Esophagus mucosa (tissue), 1 donor: ENCODE measurements at places on chromosomes 2 and 18.

DNA sequence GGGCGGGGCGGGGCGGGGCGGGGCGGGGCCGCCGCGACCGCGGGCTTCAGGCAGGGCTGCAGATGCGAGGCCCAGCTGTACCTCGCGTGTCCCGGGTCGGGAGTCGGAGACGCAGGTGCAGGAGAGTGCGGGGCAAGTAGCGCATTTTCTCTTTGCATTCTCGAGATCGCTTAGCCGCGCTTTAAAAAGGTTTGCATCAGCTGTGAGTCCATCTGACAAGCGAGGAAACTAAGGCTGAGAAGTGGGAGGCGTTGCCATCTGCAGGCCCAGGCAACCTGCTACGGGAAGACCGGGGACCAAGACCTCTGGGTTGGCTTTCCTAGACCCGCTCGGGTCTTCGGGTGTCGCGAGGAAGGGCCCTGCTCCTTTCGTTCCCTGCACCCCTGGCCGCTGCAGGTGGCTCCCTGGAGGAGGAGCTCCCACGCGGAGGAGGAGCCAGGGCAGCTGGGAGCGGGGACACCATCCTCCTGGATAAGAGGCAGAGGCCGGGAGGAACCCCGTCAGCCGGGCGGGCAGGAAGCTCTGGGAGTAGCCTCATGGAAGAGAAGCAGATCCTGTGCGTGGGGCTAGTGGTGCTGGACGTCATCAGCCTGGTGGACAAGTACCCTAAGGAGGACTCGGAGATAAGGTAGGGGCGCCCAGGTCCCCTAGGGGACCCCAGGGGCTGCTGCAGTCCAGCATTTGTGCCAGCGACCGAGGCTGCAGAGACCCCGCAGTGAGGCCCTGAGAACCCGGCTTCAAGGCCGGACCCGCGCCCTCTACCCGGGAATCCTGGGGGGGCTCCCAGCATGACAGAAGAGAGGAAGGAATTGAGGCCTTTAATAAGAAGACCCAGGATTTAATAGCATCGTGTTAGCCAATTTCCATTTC lies at the start of gene KHK:
KHK (plus strand) TSS at position 49 of the 870 bp plus-strand sequence; CDS start at position 537, 488 bp downstream.
- ATAC-seq: peak; percentile 16

GRCh38 chr2:66897691-66898150 lies 462.8 kb downstream of the MEIS1 start:
- ATAC-seq: no peak

- ATAC-seq: no peak
Measured at GRCh38 chr18:69588301-69588700, 187.6 kb downstream of the DOK6 start.

- no peak for ATAC-seq
Measured at GRCh38 chr2:164710837-164711765, 89.8 kb upstream of the GRB14 start.

GRCh38 chr2:8477552-8478470 lies 204.0 kb upstream of the ID2 start:
- ATAC-seq: peak; percentile 35
